Activated CD4-positive, alpha-beta T cell treated with anti-CD3 and anti-CD28 coated beads, Interleukin-2, amount 10 ng/mL, durations not matched to agents 24 days and 14 days (primary cell): ENCODE measurements at places on chromosomes 5 and 9. TPM values are rescaled to one million over a fixed set of nuclear protein-coding genes. Genes with fewer than 3 reads are reported as not detected.

Gene GABRP
- not detected in 2 replicates for total RNA-seq

DNA sequence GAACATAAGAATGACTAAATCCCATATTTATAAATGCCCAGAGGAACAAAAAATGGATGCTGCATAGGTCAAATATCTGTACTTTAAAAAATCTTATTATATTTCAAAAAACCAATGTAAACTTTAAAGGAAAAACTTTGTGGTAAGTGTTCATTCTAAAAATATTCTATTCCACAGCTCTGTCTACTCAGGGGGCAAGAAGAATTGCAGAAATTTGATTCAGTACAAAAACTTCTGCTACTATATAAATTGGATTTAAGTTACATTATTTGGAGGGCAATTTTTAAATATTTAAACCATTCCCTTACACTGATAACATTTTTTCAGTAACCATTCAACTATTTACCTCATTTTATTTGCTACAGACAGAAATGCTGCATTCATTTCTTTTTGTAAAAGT is 32.1 kb downstream of the NFIB start:
- no peak for DNase-seq

DNA sequence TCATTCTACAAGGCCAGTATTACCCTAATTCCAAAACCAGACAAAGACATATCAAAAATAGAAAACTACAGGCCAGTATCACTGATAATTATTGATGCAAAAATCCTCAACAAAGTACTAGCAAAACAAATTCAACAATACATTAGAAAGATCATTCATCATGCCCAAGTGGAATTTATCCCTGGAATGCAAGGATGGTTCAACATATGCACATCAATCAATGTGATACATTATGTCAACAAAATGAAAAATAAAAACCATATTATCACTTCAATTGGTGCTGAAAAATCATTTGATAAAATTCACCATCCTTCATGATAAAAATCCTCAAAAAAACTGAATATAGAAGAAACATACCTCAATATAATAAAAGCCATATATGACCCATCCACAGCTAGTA is 115.2 kb upstream of the SLC27A6 start:
- DNase-seq, result no peak

- DNase-seq, result no peak
Measured at GRCh38 chr9:13063880-13064459, 215.5 kb downstream of the MPDZ start.

DNA sequence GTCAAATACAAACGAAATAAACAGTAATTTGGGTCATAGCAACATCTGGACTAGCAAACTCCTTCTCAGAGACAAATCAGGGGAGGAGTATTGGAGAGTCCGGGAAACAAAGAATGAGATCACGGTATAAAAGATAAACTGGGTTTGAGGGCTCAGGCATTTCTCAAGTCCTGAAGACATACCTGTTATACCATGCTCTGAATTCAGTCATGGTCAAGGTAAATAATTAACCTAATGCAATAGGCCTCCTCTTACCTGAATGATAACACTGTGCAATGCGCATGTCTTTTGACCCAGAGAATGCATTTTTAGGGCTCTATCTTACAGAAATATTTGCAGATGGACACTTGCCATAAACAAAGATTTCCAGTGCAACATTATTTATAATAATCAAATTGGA is 31.9 kb upstream of the SPDL1 start:
- DNase-seq, result no peak

- DNase-seq, result no peak
Measured at GRCh38 chr5:175664723-175665122, 6.9 kb downstream of the HRH2 start.

DNA sequence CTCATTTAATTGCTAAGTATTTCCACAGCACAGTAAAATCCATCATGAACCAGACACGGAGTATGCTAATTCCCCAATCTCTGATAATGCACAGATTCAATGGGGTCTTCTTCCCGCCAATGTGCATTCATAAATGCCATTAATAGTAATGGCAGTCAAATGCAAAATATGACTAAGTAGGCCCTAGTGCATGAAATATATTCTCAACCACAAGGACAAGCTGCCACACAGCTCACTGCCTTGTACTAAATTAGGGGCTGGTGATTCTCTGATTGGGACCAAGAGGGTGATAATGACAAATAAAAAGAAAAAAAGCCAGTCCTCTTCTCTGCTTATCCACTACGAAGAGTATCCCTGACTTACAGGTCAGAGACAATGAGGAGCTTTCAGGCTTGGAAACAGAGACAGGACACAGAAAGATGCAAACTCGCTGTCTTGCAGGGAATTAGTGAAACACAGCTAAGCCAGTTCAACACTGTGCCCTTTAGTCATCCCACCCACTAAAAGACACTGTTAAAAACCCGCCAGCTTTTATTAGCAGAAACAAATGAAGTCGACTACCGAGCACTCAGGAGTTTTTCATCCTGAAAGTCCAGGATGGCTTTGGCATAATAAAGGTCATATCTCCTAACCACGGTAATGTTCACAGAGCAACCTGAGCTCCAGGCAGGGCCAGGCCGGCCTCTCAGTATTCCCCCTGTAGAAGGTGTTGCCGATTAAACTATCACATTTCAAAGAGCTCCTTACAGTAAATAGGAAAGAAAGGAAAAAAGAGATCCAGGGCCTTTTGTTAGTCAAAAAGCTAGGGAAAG is 148.1 kb downstream of the EBF1 start:
- DNase-seq, result no peak
